ENCODE measurements at places on chromosomes 7 and 10. TPM values are rescaled to one million over a fixed set of nuclear protein-coding genes. Genes with fewer than 3 reads are reported as not detected.

The KCNIP2 gene
- total RNA-seq: 0.98 TPM

The NKX2-3 gene
- total RNA-seq: not detected

The OR9A2 gene
- not detected for total RNA-seq

The KAZALD1 gene
- 2.3 TPM for total RNA-seq

The ATP5MK gene
- total RNA-seq: 435 TPM

The VENTX gene
- not detected for total RNA-seq

The CPN1 gene
- 0.28 TPM for total RNA-seq

The CCT6A gene
- total RNA-seq: 313 TPM

The GRM3 gene
- total RNA-seq: not detected

The CAMK1D gene
- total RNA-seq: 7.4 TPM

The CCDC3 gene
- 1.0 TPM for total RNA-seq

The SERPINE1 gene
- 1,353 TPM for total RNA-seq

The FOXP2 gene
- not detected for total RNA-seq

The RTKN2 gene
- total RNA-seq: 1.2 TPM

The FAM25G gene
- not detected for total RNA-seq

The PNLIPRP2 gene
- not detected for total RNA-seq

The CD36 gene
- 0.19 TPM for total RNA-seq

The HOXA11 gene
- 0.74 TPM for total RNA-seq

The SPOCK2 gene
- total RNA-seq: 0.39 TPM

The BEND7 gene
- total RNA-seq: 9.5 TPM

The TUBAL3 gene
- total RNA-seq: 0.33 TPM

The FXYD4 gene
- not detected for total RNA-seq

The C10orf71 gene
- not detected for total RNA-seq

The NUTM2D gene
- total RNA-seq: 1.7 TPM

The PRPS1L1 gene
- not detected for total RNA-seq
